ENCODE measurements at places on chromosomes 7 and 10.

DNA sequence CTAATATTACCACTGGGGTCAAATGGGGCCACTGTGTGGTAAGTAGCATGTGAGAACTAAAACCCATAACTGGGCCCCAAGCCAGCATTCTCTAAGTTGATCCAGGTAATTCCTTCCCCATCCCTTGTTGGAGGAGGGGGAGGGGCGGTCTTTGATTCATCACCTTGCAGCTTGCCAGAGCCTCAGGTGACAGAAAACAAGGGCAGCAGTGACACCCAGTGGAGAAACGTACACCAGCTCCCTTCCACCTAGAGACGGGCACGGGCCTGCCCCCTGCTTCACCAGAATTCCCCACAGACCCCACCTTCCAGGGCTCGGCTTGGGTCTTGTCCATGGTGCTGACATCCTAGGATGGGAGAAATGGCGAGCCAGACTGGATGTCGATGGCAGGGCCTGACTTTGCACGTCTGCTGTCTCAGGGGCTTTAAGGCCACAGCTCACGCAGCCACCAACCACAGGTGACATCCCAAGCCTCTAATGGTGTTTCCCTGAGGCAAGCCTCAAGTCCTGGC is 102.0 kb downstream of the STRA8 start:
- DNase-seq = peak; percentile 65

GRCh38 chr7:71015252-71015900 is 116.6 kb upstream of the GALNT17 start:
- no peak for DNase-seq

DNA sequence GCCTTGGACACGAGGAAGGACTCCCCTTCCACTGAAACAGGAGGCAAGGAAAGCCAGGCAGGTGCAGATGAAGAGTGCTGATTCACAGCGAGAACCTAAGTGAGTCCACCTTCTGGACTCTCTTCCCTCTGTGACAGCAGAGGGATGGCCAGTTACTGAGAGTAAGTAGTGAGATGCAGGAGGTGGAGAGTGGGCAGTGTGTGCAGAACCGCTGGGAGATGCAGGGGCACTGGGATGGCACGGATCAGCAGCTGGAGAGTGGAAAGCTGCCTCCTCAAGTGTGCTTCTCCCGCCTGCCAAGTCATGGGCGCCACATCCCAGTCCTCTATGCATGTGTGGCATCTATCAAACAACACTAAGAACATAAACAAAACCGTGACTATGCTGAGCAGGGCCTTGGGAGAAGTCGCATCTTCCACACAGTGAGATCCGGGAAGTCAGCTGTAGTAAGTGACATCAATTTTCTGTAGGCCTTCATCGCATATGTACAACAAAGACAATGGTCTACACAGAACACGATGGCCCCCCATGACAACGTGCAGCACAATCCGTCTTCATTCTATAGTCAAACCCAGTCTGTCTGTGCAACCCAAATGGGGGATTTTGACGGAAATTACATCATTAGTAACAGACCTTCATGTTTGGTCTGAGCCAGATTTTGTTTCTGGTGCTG is 217.4 kb upstream of the KLF14 start:
- DNase-seq = no peak

DNA sequence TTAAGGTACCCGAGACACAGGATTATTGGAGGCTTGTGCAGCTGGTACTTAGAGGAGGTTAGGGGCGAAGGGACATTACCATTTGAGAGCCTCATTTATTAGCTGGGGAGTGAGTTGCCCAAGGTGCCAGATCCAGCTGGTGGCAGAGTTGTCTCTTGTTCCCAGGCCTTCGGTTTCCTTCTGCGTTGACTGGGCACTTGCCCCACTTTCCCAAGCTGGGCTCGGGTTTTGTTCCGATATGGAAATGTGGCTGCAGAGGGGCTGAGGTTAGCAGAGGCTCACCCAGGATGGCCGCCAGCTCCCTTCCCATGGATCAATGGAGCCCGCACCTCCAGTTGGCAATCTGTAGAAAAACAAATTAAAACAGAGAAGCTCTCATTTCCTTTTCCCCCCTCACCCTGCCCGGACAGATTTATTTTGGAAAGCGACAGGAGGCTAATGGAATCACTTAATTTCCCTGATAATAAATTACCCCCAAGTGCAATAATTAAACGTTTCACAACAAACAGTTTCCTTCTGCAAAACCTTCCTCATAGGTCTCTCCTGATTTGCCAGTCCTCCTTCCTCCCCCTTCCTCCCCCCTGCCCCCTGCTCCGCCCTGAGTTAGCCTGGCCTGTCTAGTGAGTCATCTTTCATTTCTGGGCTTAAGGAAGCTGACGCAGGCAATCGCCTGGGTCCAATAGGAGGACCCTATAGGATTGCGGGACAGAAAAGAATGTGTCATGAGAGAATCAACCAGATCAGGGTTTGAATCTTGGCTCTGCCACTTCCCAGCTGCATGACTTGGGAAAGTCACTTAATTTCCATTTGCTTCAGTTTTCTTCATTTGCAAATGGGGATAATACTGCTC is 51.7 kb downstream of the ADRA2A start:
- no peak for DNase-seq

GRCh38 chr7:135283959-135284638 is 50.5 kb downstream of the STRA8 start:
- no peak for DNase-seq

DNA sequence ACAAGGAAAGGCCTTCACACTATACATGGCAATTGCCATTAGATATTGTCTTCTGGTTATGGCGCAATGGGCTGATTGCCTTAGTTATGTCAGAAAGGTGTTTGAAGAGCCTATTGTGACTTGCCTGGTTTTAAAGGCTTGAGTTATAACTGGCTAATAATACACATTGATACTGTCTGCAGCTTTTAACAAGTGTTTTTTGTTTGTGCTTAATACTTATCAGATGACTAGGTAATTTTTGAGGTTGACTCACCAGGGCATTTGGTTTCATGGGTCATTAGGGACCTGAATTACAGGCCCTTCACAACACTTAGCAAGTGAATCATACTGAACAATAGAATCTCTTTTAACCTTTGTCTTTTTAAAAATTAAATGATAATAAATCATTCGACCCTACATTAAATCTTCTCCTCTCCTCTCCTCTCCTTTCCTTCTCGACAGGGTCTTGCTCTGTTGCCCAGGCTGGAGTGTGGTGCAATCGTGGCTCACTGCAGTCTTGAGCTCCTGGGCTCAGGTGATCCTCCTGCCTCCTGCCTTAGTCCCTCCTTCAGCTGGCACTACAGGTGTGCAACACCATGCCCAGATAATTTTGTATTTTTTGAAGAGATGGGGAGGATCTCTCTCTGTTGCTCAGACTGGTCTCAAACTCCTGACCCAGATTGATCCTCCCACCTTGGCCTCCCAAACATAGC is 196.3 kb downstream of the JCAD start:
- DNase-seq = no peak

GRCh38 chr10:49353895-49354566 is 41.9 kb downstream of the DRGX start:
- no peak for DNase-seq

GRCh38 chr7:22885797-22886261 is 63.2 kb upstream of the TOMM7 start:
- DNase-seq = no peak

DNA sequence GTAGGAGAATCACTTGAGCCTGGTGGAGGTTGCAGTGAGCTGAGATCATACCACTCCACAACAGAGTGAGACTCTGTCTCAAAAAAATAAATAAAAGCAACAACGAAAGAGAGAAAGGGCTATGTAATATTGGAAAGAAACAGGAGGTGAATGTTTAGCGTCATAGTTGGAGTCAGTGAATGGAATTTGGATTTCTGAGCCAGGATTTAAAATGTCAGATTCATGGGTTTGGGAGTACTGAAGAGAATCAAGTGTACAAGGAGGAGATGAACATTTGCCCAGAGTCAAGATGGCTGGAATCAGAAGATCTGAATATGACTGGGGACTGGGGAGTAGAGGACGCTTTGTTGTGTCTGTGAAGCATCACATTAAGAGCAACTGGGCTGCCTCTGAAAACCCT is 366.4 kb downstream of the GALNT17 start:
- DNase-seq = no peak

DNA sequence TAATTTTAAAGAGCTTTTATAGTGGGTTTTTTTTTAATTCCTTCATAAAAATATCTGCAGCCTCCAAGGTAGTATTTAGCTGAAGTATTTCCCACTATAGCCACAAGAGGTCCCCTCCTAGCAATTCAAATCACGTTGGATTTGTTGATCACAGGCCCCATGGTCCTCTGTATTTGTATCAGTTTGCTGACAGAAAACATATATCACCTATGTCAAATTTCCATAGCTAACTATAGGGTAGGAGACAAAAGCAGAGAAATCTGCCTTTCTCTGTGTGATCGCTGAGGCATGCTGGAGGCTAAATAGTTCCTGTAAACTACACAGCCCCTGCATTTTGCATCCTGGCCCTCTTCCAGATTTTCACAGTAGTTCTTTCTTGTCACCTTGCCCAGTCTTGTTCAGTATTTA is 1.7 kb upstream of the CTNNA3 start:
- peak; percentile 33 for DNase-seq

DNA sequence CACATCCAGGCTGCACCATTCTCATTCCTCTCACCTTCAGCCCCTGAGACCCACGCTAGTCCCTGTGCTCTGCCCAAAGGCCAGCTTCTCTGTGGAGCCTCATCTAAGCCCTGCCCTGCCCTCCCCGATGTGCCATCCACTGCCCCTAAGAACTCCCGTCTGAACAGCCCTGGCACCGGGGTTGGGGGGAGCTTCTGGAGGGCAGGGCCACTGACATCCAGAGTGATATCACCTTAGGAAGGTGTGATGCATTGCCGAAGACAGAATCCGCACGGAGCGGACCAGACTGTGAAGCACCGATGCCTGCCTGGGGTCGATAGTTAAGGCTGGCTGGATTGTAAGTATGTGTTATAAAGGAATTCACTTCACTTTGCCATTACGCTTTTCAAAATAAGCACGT is 511.0 kb downstream of the PTPRN2 start:
- no peak for DNase-seq

GRCh38 chr7:5228066-5228465 is 38.0 kb downstream of the WIPI2 start:
- no peak for DNase-seq

- DNase-seq = no peak
Observed at GRCh38 chr7:94095316-94096009, 91.3 kb upstream of the BET1 start.

- DNase-seq = no peak
Observed at GRCh38 chr7:100061518-100062193, 12.1 kb downstream of the ZSCAN21 start.

- DNase-seq = no peak
Observed at GRCh38 chr7:44945479-44945878, 33.3 kb downstream of the MYO1G start.

GRCh38 chr10:126331101-126331500 is 57.2 kb downstream of the ADAM12 start:
- no peak for DNase-seq

DNA sequence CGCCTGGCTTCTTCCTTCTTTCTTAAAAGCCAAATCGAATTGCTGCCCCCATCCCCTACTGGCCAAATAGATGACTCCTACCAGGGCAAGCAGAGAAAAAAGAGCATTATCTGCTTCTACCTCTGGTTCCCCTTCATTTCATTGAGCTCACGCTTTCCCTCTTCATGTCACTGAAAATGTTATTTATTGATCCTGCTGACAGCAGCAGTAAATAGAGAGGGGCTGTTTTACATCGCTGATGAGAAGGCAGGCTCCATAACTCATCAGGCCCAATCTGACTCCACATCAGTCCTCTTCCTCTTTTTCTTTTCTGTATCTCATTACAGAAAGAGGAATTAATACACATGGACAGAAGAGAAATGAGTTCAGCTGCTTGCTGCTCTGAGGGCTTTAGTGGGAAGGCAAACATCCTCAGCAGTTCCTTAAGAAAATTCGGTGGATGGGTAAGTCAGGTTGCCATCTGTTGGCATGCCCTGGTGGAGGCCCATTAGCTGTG is 904.1 kb downstream of the KCNMA1 start:
- no peak for DNase-seq

DNA sequence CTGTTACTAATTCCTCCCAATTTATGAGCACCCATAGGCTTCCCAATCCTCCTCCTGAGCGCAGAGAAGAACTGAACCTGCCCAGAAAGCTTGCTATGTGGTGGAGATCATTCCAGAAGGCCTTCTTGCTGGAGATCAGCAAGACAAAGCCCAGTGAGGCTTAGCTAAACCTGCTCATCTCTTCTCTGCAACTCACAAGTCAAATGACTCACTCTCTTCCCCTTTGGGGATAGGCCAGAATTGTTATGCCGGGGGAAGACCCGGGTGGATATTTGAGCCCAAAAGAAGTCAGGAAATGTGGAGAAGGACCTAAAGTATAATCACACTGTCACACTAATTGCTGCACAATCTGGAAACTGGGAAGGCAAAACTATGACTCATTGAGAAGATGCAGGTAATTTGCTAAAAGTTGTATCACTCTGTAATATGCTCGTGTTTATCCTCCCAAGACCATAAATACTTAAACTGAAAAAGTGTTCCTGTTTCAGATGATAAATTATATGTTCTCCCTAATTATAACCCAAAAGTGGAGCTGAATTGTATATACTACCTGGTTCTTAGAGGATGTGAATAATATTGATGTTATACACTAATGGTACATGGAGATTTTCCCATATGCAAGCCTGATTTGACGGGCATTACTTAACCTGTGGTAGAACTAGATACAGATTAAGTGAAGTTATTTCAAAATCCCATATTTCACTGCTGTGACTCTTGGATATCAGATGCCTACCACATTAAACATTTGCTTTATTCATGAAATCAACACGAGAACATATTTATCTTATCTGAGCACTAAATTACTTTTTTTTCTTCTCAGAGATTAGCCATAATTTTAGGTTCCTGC is 6.4 kb downstream of the NEBL start:
- no peak for DNase-seq

- no peak for DNase-seq
Observed at GRCh38 chr10:7857262-7857661, 39.0 kb downstream of the TAF3 start.

DNA sequence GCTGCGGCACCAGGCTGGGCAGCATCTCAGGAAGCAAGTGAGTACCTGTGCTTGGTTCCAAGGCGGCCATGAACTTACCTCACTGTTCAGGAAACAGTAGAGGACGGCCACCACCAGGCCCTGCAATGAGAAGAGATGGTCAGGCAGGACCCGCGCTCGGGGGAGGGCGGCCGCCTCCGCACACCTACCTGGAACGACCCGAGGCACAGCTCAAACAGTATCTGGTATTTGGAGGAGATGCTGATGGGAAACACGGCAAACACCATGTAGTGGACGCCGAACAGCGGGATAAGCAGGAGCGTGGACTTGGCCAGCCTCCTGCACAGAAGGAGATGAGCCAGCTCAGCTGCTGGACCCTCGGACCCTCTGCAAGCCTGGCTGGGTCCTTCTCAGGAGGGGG is 112.9 kb downstream of the VIPR2 start:
- DNase-seq = no peak

DNA sequence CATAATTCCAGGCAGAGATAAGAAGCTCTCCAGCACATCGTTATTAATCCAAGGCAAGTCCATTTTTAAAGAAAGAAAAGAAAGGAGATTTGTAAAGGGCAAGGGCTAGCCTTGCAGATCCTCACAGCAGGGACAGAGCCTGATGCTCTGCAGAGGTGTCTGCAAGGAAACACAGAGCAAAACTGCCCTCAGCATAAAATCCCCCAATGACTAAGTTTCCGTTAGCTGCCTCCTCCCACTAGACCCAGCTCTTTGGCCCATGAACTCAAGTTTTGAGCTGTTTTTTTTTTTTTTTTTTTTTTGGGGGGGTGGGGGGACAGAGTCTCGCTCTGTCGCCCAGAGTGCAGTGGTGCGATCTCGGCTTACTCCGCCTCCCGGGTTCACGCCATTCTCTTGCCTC is 300.7 kb downstream of the MTERF1 start:
- no peak for DNase-seq
